ENCODE measurements at places on chromosomes 13 and 19.

DNA sequence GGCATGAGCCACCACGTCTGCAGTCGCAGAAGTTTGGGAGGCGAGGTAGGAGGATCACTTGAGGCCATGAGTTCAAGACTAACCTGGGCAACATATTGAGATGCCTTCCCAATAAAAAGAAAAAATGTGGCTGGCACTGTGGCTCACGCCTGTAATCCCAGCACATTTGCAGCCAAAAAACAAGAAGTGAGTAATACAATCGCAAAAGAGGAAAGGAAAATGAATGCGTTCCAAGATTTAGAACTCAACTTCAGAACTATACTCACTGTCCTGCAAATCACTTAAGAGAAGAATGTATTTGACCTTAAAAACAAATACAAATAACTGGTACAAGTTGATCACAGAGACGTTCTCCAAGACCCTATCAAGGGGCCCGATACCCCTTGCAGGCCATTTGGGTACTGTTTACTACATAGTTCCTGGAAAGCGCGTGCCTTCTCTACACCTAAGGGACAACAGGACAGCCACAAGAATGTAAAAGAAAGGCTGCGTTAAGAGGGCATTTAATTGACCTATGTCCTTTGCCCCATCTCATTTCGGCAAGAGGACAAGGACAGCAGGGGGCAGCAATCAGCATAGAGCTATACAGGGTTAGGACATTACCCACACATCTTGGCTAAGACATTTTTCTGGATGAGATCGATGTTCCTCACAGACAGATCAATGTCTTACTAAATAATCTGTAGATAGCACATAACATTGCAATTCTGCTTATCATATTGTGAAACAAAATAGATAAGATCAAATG is 41.3 kb downstream of the FLT3 start:
- peak; percentile 55 for DNase-seq

DNA sequence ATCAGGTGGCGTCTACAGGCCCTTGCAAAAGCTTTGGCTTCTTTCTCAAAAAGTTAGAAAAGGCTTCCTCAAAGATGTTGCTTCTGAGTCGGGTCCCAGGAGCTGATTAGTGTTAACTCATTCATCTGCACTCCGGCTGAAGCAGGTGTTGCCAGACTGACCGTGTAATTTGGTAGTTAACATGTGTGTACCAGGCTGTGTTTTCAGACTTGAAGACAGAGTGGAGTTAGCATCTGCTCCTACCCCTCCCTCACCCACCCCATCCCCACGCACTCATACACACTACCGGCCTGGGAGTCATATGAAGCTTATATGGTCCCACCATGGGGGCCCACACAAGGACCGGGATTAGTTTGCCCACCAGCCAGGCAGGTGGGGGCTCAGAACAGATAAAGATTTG is 111.5 kb downstream of the DNAJC15 start:
- DNase-seq: no peak

DNA sequence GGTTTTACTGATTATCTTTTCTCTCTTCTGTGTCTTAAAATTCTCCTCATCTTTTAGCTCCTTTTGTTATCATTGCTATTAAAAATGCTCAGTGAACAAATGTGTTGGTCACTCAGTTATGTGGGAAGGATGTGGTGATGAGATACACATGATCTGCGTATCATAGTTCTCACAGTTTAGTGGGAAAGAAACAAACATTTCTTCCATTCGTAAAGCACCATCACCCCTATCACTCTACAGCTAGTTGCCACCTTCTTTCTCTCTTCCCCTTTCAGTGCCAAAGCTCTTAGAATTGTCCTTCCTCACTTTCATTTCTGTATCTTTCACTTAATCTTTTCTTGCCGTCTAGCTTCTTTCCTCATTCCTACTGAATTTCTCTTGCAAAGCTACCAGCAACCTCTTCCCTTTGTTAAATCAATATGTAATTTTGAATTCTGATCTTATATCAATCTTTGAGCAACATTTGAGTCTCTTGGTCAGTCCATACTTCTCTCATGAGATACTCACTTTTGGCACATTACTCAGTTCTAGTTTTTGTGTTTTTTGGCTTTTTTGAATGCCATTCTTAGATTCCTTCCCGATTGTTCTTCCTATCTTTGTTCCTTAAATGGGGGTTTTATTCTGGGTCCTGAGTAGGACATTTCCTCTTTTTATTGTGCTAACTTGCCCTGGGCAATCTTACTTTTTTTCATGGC is 122.3 kb downstream of the PCCA start:
- DNase-seq: peak; percentile 63

GRCh38 chr19:16660763-16661479 is at the start of gene TMEM38A:
Gene TMEM38A (plus strand): TSS chr19:16661139. CDS start chr19:16661218, 79 bp downstream.
- DNase-seq: peak; percentile 37

DNA sequence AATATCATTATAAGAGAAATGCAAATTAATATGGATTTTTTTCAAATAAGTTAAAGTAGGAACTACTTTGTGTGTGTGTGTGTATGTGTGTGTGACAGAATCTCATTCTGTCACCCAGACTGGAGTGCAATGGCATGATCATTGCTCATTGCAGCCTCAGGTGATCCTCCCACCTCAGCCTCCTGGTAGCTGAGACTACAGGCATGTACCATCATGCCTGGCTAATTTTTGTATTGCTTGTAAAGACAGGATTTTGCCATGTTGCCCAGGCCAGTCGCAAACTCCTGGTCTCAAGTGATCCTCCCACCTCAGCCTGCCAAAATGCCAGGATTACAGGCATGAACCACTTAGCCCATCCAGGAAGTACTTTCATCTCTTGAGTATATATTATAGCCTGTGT is 3.2 kb upstream of the ERVV-2 start:
- no peak for DNase-seq

DNA sequence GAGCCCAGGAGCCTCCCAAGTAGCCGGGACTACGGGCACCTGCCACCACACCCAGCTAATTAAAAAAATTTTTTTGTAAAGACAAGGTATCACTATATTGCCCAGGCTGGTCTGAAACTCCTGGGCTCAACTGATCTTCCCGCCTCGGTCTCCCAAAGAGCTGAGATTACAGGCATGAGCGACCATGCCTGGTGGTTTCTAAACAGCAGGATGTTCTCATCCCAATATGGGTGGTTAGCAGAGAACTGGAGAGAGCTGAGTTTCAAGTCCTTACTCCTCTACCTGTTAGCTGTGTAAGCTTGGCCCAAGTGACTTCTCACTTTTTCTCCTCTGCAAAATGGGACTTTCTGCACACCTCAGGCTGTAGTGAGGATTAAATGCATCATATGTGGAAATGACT is 8.0 kb downstream of the TMEM91 start:
- no peak for DNase-seq

- no peak for DNase-seq
These were observed 45.8 kb downstream of the TMEM255B start for GRCh38 chr13:113804703-113805430.

- DNase-seq: no peak
These were observed 12.1 kb downstream of the SAE1 start for GRCh38 chr19:47142779-47143178.

- no peak for DNase-seq
These were observed 138.7 kb upstream of the KL start for GRCh38 chr13:32877491-32877890.

GRCh38 chr13:95641291-95642027 is 3.0 kb downstream of the DZIP1 start:
- peak; percentile 13 for DNase-seq

- DNase-seq: no peak
These were observed 176.1 kb upstream of the KL start for GRCh38 chr13:32840113-32840512.

DNA sequence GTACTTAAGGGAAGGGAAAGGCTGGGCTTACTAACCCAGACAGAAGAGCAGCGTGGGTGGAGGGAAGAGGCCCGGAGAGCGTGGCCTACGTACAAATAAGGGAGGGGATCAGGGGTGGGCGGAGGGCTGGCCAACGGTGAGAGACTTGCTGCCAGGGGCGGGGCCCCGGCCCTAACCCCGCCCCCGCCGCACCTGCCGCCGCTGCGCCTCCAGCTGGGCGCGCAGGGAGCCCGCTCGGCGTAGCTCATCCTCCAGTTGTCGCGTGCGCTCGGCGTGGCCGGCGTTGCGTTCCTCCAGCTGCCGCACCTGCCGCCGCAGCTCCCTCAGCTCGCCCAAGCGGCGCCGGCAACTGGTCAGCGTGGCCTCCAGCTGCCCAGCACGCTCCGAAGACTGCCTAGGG is 5.7 kb downstream of the HOOK2 start:
- DNase-seq: no peak

- no peak for DNase-seq
These were observed 11.9 kb upstream of the AXL start for GRCh38 chr19:41206926-41207750.

GRCh38 chr13:98853771-98854221 is 101.3 kb upstream of the SLC15A1 start:
- no peak for DNase-seq
